ENCODE measurements at places on chromosomes 16 and 17.

- peak; percentile 45 for DNase-seq
Measured at GRCh38 chr16:19223235-19224170, 55.5 kb downstream of the SYT17 start.

DNA sequence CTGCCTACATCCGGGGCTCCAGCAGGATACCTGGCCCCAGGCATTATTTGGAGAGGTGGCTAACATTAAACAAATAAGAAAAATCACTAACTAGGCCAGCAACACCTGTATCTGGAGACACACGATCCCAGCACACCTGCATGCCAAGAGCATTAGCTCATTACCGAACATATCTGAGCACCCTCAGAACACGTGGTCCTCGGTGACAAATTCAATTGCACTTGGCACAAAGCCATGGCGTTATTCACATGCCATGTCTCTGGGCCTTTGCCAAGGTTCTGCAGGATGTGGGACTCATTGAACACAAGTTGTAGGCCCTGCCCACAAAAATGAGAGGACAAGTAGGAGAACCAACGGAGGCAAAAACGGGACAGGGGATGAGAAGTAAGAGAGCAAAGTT lies 552.3 kb downstream of the TOX3 start:
- DNase-seq: peak; percentile 68

DNA sequence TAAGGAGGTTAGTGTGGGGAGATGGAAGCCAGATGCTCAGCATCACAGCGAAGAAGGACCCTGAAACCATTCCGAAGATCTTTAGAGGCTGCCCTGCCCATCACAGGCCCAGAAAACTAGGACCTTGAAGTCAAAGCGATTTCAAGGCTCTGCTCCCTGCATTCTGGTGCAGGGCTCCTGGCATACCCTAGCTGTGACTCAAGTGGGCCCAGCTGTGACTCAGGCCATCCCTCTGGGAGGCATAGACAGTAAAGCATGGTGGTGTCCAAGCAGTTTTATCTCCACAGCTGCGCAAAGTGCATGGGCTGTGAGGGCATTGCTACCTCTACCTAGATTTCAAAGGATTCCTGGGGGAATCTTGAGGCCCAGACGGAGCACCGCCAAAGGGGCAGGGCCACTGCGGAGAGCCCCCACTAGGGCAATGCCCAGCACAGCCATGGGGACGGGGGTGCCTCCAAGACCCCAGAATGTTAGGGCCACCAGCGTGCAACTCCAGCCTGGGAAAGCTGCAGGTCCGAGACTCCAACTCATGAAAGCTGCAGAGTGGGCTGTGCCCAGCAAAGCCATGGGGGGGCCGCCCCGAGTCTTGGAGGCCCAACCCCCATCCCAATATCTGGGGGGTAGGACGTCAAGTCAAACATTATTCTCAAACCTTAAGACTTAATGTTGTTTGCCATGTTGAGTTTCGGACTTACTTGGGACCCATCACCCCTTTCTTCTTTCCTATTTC lies 11.7 kb upstream of the ZNF594 start:
- DNase-seq: no peak

DNA sequence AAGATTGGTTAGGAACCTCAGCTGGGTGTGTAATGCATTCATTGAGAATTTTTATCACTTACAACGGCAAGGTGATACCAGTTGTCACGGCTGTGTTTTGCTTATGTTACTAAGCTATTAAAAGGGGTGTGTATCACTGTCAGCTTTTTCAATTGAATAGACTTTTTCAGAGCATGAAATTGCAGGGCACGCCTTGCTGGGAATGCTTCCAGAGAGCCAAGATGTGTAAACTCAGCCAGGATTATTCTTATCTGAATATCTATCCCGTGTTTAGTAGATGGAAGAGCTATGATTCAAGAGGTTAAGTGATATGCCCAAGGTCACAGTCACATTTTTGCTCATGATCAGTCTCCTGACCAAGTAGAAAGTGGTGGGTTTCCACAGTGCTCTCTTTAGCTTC lies 6.6 kb upstream of the TEKT3 start:
- no peak for DNase-seq

GRCh38 chr16:17403859-17404545 lies 66.8 kb downstream of the XYLT1 start:
- no peak for DNase-seq

GRCh38 chr17:80219013-80219762 lies 945 bp downstream of the SGSH start:
- DNase-seq: peak; percentile 79

GRCh38 chr16:66274335-66275110 lies 92.0 kb upstream of the CDH5 start:
- no peak for DNase-seq

DNA sequence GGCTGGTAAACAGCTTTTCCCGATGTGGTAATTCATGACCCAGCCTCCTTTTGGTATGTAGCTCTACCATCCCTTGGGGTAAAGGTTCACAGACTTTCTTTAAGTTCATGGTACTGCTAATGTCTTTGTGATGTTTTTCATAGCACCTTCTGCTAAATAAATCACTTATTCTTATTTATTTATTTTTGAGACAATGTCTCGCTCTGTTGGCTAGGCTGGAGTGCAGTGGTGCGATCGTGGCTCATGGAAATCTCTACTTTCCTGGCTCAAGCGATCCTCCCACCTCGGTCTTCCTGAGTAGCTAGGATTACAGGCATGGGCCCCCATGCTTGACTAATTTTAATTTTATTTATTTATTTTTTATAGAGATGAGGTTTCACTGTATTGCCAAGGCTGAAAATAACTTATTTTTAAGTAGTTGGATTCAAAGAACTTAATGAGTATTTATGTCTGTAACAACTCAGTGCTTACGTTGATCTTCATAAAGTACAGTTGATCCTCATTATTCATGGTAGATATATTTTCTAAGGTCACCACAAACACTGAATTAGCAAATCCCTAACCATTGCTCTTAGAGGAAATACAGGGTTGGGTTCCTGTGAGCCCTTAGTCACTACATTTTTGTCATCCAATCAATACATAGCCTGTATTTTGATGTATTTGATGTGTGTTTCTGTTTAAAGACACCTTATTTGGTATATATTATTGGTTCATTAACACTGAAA lies 97.1 kb downstream of the SHISA9 start:
- no peak for DNase-seq
